GM20000 (cell line): ENCODE measurements at places on chromosomes 16 and 17.

DNA sequence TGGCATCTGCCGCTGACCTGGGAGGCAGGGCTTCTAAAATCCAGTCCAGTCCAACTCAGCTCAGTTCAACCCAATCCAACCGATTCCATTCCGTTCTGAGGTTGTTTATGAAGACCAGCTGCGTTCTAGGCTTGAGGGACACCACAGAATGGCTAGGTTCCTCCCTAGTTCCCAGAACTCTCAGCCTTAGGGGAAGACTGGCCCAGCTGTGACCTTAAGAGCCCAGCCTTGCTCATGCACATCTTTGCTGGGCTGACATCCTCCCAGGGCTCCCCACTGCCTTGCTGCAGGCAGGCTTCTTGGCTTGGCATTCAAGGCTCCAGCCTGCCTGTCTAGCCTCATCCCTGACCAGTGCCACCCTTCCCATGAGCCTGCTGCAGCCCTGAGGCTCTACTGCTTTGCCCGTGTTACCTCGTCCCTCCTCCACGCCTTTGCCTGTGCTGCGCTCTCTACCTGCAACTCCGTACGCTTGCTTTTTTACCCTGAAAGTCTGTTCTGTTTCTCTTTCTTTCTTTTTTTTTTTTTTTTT lies 7.9 kb downstream of the SLC12A3 start:
- DNase-seq, result no peak

- DNase-seq, result no peak
Observed at GRCh38 chr17:76078860-76079534, at the start of gene ZACN. Gene ZACN (plus strand): TSS chr17:76079182. CDS start chr17:76079265, 83 bp downstream.

GRCh38 chr16:11640987-11641817 lies 27.1 kb upstream of the SNN start:
- peak; percentile 57 for DNase-seq

DNA sequence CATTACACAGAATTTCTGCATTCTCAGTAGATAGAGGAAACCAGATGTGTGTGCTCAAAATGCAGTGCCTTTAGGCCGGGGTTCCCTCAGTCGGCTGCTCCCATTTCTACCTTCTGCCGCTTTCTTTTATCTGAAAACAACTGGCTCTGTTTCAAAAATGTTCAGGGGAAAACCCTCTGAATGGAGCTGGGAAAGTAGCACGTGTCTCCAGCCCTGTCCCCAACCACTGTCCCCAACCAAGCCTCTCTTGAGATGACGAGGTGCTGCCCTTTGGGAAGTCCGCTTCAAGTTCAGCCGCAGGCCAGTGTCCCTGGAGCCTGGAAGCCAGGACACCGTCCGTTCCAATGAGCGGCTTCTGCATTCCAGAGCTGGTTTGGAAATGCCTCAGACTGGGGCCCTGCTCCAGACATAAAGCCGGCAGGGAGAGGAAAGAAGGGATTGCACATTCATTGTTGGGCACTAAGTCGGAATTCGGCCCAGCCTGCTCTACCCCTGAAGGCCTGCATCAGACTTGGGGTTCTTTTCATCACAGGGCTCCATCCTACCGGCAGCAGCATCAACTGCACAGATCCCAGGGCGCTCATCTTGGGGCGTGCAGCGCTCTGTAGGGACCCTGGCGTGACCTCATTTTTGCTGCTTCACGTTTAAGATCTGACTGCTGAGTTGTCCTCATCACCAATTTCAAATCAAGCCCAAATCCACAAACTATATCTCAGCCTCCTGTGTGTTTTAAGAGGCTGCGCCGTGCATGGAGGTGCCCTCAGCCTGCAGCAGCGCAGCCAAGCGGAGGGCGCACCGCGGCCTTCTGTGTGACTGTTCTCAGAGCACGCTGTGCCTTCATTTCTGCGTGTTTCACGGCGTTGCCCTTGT lies 111.3 kb downstream of the BANP start:
- DNase-seq, result no peak

- DNase-seq, result no peak
Observed at GRCh38 chr16:78715106-78715505, 615.7 kb downstream of the WWOX start.

DNA sequence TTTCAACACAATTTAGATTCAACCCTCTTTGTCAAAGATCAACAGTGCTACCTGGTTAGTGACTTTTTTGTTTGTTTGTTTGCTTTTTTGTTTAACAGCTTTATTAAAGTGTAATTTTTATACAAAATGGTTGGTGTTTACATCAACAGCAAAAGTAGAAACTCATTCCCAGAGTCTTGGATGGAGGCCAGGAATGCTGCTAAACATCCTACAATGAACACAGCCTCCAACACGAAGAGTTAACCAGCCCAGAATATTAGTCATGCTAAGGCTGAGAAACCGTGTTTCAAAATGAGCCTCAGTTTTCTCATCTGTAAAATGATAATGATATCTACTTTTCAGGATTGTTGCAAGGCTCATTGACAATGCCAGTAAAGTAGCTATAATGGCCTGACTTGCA lies 211.0 kb upstream of the MAF start:
- no peak for DNase-seq

- no peak for DNase-seq
Observed at GRCh38 chr17:40564195-40564882, 933 bp downstream of the CCR7 start.

GRCh38 chr17:60562421-60562820 lies 36.4 kb upstream of the APPBP2 start:
- DNase-seq, result no peak
